ENCODE measurements at places on chromosomes 1 and 21. TPM values are rescaled to one million over a fixed set of nuclear protein-coding genes. Genes with fewer than 3 reads are reported as not detected.

Gene BCAR3
- 138 TPM for total RNA-seq

Gene FCMR
- 3.5 TPM for total RNA-seq

GRCh38 chr1:41812453-41812852 is 106.3 kb downstream of the HIVEP3 start:
- DNase-seq, result peak; percentile 56

DNA sequence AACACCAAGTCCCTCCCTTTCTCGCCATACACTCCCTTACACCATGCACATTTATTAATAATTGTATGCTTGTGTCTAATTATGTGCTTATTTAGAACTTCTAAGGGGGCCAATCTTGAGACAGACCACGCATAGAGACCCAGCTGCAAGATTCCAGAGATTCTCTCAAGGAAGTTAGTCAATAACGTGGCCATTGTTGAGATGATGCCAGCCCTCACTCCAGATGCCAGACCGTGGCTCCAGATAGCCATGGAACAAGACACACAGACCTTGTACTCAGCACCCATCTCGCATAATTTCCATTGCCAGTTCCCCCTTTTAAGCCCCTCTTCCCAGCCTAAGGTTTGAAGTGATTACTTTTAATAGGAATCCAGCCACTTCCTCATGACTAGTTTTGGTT is 62.4 kb downstream of the DIRAS3 start:
- no peak for DNase-seq

GRCh38 chr1:205589046-205589445 is 42.8 kb downstream of the ELK4 start:
- DNase-seq, result no peak

DNA sequence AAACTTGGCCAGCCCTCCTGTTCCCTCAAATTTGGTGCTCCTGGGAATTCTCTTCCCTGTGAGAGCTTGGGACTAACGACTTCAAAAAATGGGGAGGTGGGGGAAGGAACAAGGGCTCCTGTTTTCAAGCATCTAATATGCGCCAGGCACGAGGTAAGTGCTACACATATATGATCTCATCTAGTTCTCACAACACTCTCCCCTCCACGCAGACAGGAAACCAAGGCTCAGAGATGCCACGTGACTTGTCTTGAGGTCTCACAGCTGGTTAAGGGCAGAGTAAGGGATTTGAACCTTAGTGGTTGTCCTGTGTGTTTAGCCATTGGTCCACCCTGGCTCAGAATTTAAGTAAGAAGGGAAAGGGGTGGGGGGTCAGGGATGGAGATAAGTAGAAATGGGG is 125.9 kb downstream of the DMRTB1 start:
- DNase-seq, result no peak

Data from foreskin keratinocyte (primary cell).